ENCODE measurements at places on chromosomes 1 and 21.
A peak's percentile ranks its signal among the peaks of the same experiment; 100 is the strongest.

GRCh38 chr1:21050031-21050430 lies 126.7 kb downstream of the EIF4G3 start:
- no peak for DNase-seq

DNA sequence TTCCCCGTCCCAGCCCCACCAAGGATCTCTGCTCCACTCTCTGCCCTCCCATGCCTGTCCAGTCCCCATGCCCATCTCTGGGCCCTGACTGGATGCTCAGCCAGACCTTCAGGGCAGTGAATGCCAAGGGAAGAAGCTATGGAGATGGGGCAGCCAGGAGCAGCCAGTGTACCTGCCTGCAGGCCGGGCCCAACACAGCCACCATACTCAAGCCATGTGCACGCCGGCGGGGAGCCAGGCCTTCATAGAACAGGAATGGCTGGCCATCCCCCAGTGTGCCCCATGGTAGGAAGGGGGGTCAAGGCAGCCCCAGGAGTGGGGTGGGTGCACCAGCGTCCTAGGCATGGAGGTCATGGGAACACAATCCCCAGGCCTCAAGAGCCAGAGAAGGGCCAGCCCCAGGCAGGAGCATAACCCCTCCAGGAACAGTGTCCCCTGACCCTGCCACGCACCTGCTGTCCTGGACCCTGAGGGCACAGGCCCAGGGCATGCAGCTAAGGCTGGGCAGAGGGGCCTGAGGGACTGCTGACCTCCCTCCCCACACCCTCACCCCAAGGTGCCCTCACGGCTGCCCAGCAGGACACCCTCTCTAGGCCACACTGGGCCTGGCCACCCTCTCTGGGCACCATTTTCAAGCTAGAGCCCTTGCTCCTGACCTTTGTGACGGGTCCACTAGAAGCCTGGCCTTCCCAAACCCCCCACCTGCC lies 20.3 kb upstream of the ARF1 start:
- peak; percentile 43 for DNase-seq

DNA sequence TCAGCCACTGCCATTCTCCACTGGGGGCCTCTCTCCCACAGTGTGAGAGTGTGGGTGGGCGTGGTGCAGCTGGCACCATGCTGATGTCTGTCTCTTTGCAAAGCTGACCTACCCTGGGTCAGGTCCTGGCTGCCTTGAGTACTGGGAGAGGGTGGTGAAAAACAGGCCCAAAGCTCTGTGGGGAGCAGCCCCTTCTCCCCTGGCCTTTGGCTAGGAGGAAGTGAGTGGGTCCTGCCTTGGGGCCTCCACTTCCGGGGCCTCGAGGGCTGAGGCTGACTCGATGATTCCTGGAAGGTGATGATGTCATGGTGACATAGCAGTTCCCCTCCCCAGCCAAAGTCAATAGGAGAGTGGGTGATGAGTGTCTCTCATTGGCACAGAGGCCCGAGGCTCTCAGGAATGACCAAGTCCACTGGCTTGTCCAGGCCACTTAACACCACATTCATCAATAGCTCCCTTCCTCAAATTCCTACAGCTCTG lies 53.0 kb downstream of the IER5 start:
- no peak for DNase-seq

- no peak for DNase-seq
Observed at GRCh38 chr1:248622570-248623001, 12.3 kb downstream of the OR2T11 start.

DNA sequence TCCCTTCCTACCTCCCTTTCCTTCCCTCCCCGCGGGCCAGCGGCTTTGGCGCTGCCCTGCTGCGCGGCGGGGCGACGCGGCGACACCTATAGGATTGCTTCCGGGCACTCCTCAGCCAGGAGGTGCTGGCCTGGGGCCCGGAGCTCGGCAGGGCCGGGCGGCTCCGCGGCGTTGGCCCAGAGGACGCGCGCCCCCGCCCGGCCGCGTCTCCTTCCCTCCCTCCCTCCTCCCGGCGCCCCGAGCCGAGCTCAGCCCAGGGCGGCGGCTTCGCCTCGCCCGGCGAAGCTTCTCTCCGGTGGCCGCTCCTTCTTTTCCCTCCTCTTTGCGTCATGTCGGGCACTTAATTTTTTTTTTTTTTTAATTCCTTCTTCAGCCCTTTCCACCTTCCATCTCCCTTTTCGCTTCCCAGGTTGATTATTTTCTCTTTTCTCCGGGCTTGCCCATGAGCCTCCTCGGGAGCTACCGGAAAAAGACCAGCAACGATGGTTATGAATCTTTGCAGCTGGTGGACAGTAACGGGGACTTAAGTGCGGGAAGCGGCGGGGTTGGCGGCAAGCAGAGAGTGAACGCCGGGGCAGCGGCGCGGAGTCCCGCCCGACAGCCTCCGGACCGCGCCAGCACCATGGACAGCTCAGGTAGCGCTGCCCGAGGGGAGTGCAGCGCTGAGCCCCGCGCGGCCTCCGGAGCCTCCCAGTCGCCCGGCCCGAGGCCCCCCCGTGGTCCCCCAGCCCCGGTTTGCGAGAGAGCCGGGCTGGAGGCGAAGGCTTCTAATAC lies at the start of gene DNAJC6:
Gene DNAJC6, plus strand, starts transcription at position 240 of the 774 bp plus-strand sequence. Its CDS starts 203 bp downstream, at position 443.
- DNase-seq: peak; percentile 83

DNA sequence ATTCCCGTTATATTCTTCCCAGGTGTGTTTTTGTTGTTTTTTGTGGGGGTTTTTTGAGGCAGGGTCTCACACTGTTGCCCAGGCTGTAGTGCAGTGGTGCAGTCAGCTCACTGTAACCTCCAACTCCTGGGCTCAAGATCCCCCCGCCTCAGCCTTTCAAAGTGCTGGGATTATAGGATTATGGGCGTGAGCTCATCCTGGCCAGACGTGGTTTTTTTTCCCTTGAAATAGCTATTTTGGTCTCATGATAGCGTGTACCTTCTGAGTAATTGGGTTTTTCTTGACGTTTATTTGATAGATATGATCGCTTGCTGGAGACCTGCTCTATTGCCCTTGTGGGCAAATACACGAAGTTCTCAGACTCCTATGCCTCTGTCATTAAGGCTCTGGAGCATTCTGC lies 17.6 kb downstream of the CTPS1 start:
- no peak for DNase-seq

Data from mucosa of descending colon (tissue), 3 donors.